ENCODE measurements at places on chromosomes 16 and 17. TPM values are rescaled to one million over a fixed set of nuclear protein-coding genes. Genes with fewer than 3 reads are reported as not detected.

ACE gene
- total RNA-seq = under 0.01 TPM

CLEC3A gene
- total RNA-seq = not detected

NECAB2 gene
- not detected for total RNA-seq

ALDH3A1 gene
- total RNA-seq = 6.2 TPM

TBC1D3G gene
- total RNA-seq = not detected

MFAP4 gene
- total RNA-seq = not detected

CA5A gene
- total RNA-seq = not detected

TSPOAP1 gene
- 0.93 TPM for total RNA-seq

CD300E gene
- not detected for total RNA-seq

NOMO2 gene
- 204 TPM for total RNA-seq

EPOP gene
- total RNA-seq = 2.6 TPM

AATK gene
- 0.34 TPM for total RNA-seq
